ENCODE measurements at places on chromosomes 7 and 10.

DNA sequence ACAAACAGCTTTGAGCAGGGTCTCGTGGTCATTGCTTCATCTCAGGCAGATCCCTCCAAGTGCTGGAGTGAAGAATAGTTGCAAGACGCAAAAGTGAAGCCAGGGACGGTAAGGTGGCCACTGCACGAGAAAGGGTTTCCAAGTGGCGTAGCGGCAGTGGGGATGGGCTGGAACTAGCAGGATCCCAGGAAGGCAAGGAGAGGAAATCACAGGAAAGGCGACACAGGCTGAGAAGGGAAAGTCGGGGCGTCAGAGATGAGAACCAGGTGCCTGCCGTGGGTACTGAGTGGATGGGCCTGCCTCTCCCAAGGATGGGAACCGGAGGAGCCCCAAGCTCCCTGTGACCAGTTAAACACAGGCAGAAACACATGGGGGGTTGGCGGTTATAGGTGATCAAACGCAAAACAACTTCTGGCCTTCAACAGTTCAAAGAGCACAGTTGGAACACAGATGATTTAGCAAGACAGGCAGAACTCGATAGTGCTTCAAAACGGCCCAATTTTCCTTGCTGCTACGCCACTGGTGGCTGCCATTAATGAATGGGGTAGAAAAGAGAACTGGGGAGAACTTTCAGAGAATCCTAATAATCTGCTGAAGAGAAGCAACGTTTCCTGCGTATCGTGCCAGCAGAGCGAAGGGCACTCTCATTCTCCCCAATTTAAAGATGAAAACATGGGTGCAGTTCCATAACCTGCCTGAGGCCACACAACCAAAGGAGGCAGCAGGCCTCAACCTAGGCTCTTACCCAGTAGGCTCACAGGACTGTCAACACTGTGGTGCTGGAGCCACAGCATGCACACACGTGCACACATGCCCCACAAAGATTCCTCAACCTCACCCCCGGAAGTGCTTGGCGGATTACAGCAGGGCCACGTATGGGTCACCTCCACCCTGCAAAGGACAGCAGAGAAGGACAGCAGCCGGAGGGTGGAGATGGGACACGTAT is 61.9 kb downstream of the MAD1L1 start:
- no peak for DNase-seq

- DNase-seq: no peak
These were observed 444.6 kb downstream of the NRG3 start for GRCh38 chr10:82319562-82319961.

- no peak for DNase-seq
These were observed 6.6 kb upstream of the RHBDD2 start for GRCh38 chr7:75872073-75872782.

DNA sequence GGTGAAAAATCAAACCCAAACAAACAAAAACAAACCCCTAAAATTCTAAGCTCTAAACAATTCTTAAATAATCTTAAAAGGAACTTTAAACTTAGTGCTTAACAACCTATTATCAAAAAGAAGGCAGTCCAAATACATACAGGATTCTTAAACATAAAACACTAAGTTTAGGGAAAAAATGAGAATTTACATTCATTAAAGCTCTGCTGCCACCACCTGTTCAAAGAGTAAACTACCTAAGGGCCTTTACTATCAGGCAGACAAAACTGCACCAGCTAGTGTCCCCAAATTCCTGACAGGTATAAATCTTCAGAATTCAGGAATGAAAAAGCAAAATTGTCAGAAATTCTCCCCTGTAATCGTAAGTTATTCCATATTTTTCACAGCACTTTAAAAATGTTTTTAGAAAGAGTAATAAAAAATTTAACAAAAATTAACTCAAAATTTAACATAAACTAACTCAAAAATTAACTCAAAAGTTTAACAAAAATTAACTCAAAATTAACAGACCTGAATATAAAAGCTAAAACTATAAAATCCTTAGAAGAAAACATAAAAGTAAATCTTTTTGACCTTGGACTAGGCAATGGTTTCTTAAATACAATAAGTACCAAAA is 55.1 kb downstream of the PDZD8 start:
- no peak for DNase-seq

GRCh38 chr10:80413271-80413996 is 5.1 kb downstream of the PRXL2A start:
- DNase-seq: no peak

All from C1 segment of cervical spinal cord (tissue), 14 donors.